ENCODE measurements at places on chromosomes 13 and 19.
A peak's percentile ranks its signal among the peaks of the same experiment; 100 is the strongest.

- no peak for DNase-seq
These were observed 800.0 kb downstream of the SLITRK6 start for GRCh38 chr13:84999252-84999651.

GRCh38 chr19:13023656-13024055 lies 28.4 kb downstream of the NFIX start:
- no peak for DNase-seq

DNA sequence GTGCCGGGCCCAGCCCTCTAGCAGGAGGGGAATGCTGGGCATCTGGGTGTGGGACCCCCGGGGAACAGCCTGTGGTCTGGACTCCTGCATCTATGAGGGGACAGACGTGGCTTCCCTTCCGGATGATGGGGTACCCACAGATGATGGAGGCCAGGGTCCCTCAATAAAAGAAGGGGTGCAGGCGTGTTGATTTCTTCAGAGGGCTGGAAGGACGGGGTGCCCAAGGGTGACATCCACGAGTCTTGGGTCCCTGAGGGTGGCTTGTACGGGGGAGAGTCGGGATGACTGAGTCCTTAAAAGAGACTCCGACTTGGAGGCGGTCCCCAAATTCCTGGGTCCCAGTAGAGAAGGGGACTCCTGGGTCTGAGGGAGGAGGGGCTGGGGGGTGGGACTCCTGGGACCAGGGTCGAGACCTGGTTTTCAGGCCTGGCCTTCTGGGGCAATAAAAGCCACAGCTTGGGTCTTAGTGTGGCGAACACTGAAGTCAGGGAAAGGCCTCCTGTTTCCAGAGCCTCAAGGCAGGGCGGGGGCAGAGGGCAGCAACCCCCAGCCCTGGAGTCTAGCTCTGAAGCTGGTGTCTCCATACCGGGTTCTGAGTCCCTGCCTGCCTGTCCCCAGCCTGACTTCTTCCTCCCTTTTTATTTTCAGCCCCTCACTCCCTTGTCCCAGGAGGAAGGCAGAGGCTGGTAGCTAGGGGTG lies 459 bp upstream of the GRIN2D start:
- DNase-seq: no peak

DNA sequence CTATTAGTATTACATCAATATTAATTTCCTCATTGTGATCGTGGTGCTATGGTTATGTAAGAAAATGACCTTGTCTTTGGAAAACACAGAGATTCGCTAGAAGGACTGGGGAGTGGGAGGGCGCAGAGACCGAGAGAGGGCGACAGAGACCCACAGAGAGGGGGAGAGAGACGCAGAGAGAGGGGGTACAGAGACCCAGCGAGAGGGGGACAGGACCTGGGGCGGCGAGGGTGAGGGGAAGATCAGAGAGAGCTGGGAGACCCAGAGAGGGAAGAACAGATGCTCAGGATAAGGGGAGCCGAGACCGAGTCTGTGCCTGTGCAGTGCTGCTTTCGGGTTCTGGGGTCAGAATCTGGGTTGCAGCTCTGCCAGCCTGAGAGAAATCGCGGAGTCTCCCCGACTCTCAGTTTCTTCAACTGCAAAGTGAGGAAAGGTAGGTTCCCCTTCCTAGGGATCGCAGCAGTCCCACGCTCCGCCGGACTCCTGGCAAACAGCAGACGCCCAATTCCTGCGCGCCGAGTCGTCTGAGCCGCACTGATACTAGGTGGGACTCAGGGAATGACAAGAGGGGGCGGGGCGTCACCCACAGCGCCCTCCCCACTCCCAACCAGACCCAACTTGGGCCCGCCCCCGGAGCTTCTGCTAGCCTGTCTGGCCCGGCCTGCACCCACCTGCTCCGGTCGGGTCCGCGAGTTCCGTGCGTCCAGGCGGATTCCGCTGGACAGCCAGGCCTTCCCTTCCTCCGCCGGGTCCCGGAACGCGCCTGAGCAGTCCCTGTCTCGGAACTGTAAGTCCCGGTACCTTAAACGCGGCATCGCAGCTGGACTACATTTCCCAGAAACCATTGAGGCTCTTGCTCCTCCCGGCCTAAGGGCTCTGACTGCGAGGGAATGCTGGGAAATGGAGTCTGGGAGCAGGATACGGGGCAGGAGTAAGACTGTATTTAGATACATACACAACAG lies 15.3 kb downstream of the IZUMO2 start:
- DNase-seq: peak; percentile 43

- no peak for DNase-seq
These were observed 594 bp downstream of the ZNF559 start for GRCh38 chr19:9324584-9324962.

- no peak for DNase-seq
These were observed 44.9 kb downstream of the ESD start for GRCh38 chr13:46751811-46752635.

- no peak for DNase-seq
These were observed 9.1 kb downstream of the COMP start for GRCh38 chr19:18781885-18782527.

DNA sequence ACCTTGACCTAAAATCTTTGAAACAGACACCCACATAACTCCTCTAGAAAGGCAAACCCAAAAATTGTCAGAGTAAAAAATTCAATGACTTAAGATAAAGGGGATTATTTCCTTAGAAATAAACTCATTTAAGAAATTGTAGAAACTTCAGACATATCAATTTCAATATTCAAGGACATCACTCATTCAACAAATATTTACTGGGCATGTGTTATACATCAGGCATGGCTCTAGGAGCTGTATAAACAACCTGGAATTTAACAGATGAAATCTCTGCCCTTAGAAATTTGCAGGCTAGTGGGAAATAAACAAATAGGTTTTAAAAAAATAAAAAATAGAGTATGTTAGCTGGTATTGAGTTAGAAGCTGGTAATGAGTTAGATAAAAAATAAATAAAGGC lies 84.0 kb upstream of the LSM14A start:
- no peak for DNase-seq

DNA sequence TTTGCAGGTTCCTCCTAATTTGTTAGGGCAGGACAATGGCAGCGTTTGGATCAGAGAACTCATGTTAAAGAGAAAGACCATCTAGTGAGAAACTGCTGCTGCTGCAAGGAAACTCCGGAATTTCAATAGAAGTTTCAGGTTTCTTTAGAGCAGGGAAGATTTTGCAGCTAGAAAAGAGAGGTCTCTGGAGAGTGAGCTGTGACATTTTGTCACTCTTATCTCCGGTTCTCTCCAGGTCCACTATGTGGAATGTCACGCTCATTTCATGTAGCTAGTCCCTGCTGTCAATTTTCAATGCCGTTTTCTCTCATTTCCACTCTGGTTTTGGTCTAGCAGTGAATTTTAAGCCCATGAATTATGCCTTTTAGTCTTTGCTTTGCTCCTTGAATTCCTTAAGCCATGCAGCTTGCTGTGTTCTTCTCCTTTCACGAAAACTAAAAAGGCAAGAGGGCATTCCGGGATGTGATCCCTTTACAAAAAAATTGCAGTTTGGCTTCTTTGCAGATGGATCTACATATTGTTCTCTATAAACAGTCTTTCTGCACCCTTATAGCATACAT lies 46.7 kb upstream of the POSTN start:
- no peak for DNase-seq

DNA sequence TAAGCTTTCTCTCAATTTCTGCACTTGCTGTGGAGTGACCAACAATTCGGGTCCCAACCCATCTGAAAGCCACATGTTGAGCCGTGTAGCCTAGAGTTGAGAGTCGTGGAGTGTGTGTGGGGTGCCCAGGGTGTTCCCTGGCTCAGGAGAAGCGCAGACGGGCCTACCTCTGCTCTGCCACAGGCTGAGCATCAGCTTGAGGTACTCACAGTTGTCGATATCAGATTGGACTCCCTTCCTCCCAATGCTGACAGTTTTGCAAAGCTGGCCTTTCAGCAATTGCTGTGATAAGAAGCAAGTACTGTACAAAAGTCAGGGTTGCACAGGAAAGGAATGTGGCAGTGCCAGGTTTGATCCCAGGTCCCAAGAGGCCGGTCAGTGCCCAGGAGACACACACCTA lies 133.4 kb upstream of the SPACA7 start:
- no peak for DNase-seq

DNA sequence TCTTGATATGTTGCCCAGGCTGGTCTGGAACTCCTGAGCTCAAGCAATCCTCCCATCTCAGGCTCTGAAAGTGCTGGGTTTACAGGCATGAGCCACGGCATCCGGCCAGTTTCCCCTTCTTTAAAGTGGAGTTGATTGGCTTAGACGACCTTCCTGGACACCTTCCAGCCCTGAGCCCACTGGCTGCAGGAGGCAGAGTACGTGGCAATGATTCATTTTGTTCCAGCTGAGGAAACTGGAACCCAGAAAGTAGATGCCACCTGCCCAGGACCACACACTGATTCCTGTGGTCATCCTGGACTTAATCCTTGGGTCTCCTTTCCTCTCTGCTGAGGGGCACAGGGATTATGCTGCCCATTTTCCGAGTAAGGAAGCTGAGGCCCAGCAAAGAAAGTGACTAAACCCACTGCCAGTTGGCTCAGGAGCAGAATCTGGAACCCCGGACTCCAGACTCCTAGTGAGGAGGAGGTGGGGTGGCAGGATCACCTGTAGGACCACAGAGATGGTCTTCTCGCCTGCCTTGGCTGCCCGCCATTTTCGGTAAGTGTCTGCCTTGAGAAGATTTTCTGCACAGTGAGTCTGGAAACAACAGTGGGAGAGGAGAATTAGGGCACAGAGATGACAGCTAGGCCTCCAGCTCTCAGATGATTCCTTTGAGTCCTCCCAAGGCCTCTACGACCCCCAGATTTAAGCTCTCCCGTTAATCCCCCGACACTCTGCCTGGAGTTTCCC lies 737 bp downstream of the XRCC1 start:
- peak; percentile 3 for DNase-seq

- no peak for DNase-seq
These were observed 282.0 kb downstream of the DNAJC15 start for GRCh38 chr13:43305416-43305815.

GRCh38 chr19:5792224-5792623 lies 1.3 kb upstream of the DUS3L start:
- no peak for DNase-seq

GRCh38 chr19:39677961-39678889 lies 22.5 kb downstream of the LGALS16 start:
- DNase-seq: no peak

DNA sequence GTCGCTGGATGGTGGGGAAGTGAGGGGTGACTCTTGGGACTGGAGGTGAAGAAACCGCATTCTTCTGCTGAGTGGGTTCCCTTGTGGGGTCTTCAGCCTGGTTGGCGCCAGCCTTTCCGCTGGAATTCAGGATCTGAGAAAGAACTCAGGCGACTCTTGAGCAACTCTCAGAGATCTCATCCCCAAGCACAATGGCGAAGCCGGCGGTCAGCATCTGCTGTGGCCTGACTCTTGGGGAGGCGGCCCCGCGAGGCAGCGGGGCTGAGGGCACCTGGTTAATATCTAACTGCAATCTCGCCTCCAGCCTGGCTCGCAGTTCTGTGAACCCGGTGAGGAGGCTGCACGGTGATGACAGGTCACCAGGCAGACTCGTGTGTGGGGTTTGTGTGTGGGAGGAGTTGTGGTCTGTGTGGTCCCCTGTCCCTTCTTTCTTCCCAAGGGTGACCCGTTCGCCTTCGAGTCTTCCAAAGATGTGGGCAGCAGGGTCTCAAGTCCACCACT lies 883 bp downstream of the ZNF441 start:
- no peak for DNase-seq

DNA sequence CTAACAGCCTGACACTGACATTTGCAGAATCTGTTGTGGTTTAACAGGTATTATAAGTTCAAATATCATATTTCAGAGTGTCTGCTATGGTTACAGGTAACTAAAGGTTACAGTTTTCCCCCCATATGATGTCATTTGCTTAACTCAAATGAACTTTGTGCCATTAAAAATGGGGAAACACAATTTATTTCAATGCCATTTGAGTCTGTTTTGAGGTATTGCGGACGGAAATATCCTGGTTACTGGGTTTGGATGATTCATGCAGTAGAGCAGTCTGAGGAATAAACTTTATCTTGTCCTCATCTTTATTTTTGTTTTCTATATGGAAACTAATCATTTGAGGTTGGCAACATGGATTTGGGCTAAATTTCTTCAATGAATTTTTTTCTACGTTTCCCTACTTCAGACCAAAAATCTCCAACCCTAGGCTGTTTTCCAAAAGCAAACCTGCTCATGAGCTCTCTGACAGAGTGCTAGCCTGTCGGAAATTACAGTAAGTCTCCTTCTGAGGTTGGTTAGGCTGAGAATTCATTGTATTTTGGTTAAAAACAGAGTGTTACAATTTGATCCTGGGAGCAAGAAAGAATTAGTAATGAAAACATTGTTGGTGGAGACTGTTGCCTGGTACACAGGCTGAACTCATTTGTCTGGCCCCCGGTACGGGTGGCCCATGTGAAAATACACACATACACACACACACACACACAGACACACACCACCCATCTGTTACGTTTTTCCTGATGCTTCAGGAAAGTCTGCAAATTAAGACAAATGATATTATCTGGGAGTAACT lies 66.1 kb downstream of the AKAP11 start:
- DNase-seq: no peak

- DNase-seq: no peak
These were observed 10.1 kb downstream of the ING1 start for GRCh38 chr13:110723598-110723997.

DNA sequence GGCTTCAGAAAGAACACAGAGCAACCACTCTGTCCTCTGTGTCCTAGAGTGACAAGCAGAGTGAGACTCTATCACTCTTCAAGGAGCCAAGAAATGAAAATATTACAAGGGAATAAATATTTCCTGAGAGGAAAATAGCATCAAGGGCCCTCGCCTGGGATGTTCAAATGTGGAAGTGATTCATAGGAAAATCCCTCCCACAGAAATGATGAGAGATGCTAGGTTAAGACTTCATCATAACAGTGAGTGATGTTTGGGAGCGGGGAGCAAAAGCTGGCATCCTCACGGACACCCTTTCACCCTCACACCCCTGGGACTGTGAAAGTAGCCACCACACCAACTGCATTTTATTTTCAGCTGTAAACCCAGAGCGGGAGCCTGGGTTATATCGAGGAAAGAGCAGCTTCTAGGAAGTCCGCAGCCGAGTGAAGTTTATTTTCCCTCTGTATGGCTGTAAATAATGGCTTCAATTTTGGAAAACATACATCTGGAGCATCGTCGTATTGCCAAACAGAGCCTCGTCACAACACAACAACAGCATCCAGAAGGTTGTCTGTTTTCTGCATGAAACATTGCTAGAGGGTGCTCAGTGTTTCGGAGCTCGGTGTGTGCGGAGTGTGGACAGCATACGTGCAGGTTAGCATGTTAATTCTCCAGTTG lies 54.8 kb downstream of the DLEU7 start:
- no peak for DNase-seq

DNA sequence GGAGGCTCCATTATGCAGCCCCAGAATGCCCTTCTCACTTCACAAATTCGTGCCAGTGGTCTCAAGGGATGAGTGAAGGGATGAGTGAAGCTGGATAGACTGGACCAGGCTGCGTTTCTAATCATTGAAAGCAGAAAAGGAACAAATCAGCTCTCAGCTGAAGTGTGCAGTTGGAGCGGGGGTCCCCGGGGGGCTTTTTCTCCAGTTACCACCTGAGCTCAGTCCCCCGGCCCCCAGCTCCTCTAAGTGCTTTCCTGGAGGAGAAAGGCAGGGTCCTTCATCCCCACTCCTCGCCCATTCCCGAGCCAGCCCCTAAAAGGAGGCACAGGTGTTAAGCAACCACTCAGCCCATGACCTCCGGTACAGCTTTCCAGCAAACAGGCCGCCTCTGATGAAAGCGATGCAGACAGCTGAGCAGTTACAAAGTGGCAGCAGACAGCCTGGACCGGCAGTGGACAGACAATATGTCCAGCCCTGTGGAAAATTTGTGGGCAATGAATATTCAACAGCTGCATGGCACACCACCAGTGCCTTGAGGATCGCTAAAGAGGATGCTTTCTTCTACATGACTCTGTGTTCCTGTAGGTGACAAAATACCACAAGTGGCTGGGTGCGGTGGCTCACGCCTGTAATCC lies 110.7 kb upstream of the UBL3 start:
- no peak for DNase-seq
